ENCODE measurements at places on chromosomes 3 and 15.

DNA sequence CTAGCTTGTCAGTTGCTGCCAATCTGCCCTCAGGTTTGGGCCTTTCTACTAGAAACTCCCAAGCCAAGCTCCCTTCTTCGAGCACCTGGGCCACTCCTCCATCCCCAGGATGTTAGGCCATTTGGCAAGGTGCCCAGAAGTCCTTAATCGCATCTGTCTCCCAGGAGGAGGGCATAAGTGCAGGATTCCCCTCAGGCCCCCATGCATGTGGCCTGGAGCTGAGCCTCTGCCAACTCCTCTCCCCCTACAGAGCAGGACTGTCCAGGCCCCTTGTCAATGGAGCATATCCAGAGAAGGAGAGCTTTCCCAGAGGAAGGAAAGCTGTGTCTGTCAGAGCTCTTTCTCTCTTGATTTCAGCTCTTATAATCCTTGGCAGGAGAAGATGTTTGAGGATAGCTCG, 182.6 kb upstream of the ROPN1 start:
- no peak for DNase-seq

GRCh38 chr3:184470551-184470950, 90.7 kb downstream of the CHRD start:
- no peak for DNase-seq

- DNase-seq = no peak
Observed at GRCh38 chr15:36479200-36479896, 100.1 kb upstream of the CDIN1 start.

DNA sequence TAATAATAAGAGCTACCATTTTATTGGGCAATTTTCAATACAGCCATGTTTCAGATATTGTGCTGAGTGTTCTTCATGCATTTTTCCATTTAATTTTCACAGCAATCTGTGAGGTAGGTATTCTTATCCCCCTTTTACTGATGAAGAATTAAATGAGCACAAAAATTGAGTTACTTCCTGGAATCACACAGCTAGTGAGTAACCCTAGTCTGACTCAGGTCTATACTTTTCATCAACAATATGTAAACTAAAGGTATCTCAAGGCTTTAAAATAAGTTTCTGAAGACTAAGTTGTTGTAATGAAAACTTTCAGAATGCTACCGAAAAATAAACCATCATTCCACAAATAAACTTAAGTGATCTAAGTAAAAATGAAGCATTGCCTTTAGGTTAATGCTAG, 22.3 kb downstream of the HACD2 start:
- DNase-seq = no peak

Measured in esophagus squamous epithelium (tissue), 5 donors.